ENCODE measurements at places on chromosomes 5 and 9.
A peak's percentile ranks its signal among the peaks of the same experiment; 100 is the strongest.

GRCh38 chr5:135996611-135997010, 32.2 kb upstream of the TGFBI start:
- no peak for DNase-seq

- no peak for DNase-seq
Measured at GRCh38 chr9:92717201-92718085, 47.2 kb downstream of the BICD2 start.

GRCh38 chr9:70117835-70118319, 74.2 kb downstream of the MAMDC2 start:
- no peak for DNase-seq

- no peak for DNase-seq
Measured at GRCh38 chr5:87551911-87552310, 139.2 kb upstream of the CCNH start.

DNA sequence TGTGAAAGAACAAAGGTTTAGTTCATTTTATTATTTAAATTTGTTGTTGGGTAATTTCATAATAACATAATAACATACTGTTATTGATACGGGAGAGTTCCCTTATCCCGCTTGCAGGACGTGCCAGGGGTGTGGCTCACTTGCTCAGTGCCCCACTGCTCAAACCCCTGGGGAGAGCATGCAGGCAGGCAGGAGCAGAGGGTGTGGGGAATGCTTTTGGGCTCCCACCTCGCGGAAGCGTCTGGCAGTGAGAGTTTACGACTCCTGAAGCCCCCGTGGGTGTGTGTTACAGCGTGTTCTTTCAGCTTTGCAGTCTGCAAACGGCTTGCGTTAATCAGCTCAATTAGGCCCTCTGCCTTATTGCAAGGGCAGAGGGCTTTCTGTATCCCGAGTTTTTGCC, 675.9 kb downstream of the SEMA5A start:
- DNase-seq = no peak

- peak; percentile 50 for DNase-seq
Measured at GRCh38 chr5:132257131-132258101, at the start of gene PDLIM4. Gene PDLIM4, plus strand, starts transcription at chr5:132257696. Its CDS starts 39 bp downstream, at chr5:132257735.

GRCh38 chr9:115194216-115194615, 76.3 kb upstream of the TNC start:
- DNase-seq = no peak

- no peak for DNase-seq
Measured at GRCh38 chr9:133861692-133862091, 123.5 kb upstream of the SARDH start.

GRCh38 chr5:31133488-31133887, 60.0 kb upstream of the CDH6 start:
- peak; percentile 4 for DNase-seq

GRCh38 chr5:169350759-169351240, 49.9 kb upstream of the SLIT3 start:
- no peak for DNase-seq

DNA sequence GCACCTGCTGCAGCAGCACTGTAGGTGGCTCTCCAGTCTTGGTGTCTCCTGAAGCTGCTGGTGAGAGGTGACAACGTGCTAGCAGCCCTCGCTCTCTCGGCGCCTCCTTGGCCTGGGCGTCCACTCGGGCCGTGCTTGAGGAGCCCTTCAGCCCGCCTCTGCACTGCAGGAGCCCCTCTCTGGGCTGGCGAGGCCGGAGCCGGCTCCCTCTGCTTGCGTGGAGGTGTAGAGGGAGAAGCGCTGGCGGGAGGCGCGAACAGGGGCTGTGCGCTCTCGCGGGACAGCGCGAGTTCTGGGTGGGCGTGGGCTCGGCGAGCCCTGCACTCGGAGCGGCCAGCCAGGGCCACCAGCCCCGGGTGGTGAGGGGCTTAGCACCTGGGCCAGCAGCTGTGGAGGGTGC, 62.2 kb upstream of the CNOT6 start:
- DNase-seq = no peak

DNA sequence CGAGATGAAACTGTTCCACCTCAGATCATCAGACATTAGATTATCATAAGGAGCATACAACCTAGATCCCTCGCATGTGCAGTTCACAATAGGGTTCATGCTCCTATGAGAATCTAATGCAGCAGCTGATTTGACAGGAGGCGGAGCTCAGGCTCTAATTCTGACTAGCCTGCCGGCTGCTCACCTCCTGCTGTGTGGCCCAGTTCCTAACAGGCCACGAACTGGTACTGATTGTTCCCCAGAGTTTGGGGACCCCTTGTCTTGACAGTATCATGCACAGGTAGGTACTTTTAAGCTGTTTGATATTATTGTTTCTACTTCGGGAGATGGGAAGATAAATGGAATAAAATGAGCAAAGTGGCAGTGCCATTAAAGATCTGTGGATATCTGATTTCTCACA, 66.9 kb downstream of the ZCCHC7 start:
- no peak for DNase-seq

- no peak for DNase-seq
Measured at GRCh38 chr9:72200452-72200851, 51.2 kb downstream of the GDA start.

DNA sequence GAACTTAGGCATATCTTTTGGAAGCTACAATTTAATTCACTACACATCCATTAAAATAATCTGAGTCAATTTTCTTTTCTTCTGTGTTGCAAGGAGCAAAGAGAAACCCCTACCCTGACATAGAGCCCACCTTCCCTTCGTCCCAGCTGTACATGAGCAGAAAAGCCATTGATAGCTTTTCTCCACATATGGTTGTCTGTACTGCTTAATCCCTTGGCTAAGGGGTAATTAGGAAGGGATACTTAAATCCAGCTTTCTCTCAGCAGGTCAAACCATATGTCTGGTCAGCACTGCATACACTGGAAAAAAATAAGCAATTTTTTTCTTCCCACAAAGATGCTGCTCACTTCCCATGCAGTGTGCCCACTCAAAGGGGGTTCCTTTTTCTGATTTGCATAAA, 94.7 kb upstream of the RAD23B start:
- DNase-seq = no peak

Measured in endothelial cell (in vitro differentiated cells).